ENCODE measurements at places on chromosomes 2 and 18.

DNA sequence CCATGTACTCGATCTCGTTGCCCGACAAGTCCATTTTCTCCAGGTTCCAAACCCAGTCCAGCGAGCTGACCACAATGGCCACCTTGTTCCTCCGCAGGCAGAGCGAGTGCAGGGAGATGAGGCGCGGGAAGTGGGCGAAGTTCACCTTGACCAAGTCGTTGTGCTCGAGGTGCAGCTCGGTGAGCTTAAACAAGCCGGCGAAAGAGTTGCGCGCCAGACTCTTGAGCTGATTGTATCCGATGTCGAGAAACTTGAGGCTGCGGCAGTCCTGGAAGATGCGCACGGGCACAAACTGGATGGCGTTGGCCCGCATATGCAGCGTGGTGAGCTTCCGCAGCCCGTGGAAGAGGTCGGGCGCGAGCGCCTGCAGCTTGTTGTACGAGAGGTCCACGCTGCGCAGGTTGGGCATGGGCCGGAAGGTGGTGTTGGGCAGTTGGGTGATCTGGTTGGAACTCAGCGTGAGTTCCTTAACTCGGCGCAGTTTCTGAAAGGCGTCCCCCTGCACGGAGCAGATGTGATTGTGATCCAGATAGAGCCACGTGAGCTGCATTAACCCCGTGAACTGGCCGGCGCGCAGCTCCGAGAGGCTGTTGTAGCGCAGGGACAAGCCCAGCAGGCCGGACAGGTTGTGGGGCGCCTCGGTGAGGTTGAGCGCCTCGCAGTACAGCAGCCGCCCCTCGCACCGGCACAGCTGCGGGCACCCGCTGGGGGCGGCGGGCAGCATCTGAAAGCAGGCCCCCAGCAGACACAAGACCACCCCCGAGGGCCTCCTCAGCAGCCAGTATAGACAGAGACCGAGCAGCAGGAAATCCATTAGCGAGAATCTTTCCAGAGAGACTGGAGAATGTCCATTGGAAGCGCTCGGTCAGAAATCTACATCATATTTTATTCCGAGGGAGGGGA, 1.3 kb downstream of the LRRTM1 start:
- no peak for DNase-seq

DNA sequence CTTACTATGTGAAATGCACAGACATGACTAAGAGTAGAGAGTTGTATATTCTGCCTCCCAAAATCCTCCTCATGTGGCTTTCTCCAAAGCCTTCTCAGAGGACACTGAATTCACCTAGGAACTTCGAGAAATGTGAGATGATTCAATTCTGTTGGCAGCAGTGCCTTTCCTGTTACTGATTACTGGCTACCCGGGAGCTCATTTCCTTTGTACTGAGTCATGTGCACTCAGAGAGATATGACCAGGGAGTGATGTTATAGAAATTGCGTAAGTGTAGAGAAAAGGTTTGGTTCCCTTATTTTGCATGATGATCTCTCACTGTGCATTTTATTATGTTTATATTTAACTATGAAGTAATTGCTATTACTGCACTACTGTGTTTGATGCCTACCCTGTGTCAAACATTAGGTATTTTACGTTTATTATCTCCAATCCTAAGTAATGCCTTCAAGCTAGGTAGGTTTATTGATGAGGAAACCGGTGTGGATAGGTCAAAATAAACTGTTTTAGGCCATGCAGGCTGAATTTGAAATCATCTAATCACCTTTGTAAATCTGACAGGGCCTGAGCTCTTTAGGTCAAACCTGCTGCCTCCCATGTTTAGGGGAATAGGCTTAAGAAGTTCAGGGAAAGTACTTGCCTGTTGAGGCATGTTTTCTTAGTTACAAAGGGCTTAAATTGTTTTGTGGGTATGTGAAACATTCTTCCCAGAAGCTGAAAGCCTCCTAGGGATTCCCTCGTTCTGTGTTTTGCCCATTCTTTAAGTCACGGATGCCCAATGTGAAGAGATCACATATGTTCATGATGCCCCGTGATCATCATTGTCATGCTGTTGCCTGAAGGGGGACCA, 86.8 kb downstream of the FMNL2 start:
- no peak for DNase-seq

- no peak for DNase-seq
These were observed 75.2 kb downstream of the RBMS1 start for GRCh38 chr2:160418398-160418765.

- DNase-seq: no peak
These were observed 90.6 kb downstream of the FEZ2 start for GRCh38 chr2:36507408-36507812.

DNA sequence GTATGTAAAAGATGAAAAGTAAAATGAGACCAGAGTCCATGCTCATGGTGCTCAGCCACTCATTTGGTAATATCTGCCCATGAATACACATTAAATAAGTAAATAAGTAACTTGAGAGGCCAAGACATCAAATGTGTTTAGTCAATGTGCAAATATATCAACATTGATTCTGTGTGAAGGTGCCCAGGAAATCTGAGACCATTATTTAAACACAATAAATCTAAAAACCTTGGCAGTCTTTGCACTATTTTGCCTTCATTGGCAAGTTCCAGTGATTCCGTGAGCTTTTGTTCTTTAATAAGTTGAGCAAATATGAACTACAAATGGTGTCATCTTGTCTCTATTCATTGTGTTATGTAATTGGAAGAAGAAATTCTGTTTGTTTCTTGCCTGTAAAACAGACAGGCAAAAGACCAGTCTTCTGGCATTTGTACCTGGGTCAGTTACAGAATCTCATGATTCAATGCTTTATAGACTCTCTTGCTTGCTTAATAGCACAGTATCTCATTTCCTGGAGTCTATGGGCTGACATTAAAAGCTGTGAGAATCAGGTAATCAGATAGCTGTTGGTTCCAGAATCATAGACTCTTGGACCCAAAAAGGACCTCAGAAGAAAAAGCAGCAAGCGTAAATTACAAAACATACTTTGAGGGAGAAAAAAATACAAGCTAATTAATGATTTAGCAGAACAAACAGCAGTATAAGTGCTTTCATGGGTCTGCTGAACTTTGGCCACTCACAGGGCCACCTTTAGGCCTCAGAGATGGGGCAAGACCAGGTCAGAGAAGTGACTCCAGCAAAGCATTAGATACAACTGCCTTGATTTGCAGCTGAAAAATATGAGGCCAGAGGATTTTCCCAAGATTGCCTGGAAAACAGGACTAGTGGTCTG, 20.0 kb upstream of the SERPINB3 start:
- DNase-seq: no peak

DNA sequence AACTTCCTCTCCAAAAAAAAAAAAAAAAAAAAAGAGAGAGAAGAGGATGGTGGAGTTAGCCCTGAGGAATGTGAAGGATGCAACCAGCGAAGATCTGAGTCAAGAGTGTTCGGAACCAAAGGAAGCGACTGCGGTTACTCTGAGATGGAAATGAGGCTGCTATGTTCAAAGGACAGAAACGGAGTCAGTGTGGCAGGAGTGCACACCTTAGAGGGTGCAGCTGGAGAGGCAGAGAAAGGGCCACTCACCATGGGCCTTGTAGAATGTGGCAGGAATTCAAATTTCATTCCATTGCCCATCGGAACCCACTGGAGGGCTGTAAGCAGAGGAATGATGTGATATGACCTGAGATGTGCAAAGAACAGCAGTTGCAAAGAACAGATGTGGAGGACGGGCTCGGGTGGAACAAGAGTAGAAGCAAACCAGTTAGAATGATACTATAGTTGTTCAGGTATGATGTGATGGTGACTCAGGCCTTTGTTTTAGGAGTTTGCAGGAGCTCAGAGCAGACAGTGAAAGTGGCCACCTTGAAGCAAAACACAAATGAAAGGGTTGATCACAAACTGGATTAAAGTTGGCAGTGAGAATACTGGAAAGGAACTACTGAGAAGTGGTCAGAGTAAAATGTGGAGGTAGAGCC, 22.6 kb downstream of the ITGA6 start:
- DNase-seq: no peak

- no peak for DNase-seq
These were observed 210.5 kb downstream of the BCL2 start for GRCh38 chr18:63109022-63109421.

- DNase-seq: no peak
These were observed 51.8 kb upstream of the AP1S3 start for GRCh38 chr2:223889229-223889628.

- no peak for DNase-seq
These were observed 3.1 kb upstream of the ZEB2 start for GRCh38 chr2:144522897-144523595.

DNA sequence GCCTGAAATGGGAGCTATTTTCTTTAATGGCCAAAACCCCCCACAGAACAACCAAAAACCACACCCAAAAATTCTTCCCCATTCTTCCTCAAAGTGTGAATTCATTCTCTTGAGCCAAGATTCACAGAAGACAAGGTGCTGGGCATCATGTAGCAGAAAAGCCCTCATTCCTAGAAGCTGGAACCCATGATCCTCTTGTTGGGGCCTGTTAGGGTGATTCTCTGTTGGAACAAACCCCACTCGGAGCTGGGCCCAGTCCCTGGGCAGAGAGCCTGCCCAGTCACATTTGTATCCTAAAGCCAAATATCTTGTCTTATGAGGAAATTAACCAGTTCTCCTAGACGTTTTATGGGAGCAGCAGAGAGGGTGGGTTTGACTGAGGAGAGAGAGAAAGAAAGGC, 22.8 kb upstream of the VPS4B start:
- DNase-seq: no peak

DNA sequence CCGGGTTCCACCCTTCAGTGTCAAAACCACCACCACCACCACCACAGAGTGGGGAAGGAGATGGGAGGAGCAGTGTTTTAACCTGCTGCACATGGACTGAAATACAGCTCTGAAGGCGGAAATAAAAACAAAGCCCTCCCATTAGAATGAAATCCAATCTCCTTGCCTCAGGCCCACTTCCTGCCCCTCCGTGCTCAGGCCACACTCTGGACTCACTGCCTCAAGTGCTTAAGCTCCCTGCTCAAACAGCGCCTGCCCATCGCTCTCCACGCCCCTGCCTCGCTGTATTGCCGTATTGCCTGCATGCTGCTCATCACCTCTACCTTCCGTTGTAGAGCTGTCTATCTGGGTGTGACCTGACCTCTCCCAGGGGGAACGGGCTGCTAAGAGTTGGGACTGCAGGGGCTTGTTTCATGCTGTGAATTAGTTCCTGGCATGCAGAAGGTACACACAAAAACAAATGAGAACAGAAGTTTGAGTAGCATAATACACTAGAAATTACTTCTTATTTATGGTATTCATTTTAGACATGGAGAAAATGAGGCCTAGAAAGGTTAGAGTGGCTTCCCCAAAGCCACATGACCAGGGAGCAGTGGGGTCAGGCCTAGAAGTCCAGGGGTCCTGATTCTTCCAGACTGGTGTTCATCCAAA, 31.6 kb upstream of the NEB start:
- no peak for DNase-seq

- DNase-seq: no peak
These were observed 24.9 kb downstream of the EPB41L3 start for GRCh38 chr18:5518899-5519371.

- DNase-seq: no peak
These were observed 36.4 kb upstream of the GLI2 start for GRCh38 chr2:120699292-120699691.

DNA sequence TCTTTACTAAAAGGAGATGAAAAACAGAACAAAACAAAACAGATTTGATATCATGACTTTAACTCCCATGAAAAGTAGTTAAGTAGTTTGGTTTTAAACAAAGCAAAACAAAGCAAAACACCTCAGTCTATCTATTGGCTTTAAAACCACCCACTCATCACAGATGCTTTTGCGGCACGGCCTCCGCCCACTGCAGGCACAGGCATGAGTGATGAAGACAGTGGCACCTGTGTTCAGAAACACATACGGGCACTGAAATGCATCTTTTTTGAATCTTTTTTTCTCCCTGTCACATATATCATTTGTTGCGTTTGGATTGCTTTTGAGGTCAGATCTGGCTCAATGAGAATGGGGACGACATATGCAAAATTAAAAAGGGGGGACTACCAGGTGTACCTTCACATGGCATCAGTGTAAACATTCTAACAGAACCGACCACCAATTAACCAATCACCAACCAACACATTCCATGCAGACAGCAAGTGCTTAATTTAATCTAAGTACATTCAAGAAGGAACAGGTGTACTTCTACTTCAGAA, 147.4 kb upstream of the REV1 start:
- DNase-seq: no peak

DNA sequence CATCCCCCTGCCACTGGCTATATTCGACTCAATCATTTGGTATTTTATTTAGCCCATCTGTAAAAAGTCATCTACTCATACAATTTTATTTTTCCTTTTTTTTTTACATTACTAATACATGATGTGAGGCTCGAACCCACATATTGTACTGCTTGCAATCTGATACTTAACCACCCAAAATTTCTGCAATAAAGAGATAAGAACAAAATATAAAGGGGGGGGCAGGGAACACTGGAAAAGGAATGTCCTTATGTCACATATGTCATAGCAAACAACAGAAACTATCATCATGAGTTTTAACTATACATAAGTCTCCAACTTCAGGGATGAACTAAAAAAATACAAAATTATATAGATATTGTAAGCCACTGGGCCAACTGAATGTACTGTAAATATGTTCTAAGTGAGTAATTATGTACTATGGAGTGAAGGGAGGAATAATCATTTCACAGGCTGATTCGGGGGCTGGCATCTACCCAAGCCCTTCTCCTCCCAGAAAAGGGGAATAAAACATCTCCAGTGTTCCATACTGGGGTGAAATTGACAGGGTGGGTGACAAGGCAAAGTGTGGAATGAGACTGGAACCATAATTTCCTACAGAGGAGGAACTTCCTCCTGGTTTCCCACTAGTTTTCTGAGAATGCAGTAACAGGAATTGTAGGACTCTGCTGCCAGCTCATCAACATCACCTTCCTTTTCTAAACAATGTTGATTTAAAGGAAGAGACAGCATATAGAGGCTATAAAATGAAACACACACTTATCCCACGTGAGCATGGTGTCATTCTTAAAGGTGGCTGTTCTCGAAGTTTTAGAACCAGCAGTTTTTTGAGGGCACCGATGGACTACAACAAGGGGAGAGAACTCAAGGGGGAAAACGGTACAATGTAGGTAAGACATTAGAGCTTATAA, 79.5 kb downstream of the FARSB start:
- no peak for DNase-seq

DNA sequence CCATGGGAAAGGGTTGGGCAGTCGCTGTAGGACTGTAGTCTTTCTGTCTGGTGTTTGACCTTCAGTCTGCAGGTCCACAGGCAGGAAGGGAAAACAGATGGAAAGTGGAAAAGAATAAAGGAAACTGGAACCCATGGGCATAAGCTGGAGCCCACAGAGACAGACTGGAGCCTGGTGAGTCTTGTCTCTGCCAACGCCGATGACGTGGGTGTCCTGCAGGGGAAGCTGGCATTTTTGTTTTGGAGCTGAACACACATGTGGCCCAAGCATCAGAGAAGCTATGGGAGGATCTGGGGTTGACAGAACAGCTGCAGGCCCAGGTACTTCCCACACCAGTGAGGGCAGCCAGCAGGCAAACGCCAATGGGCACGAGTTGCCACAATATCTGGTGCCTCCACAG, 28.2 kb upstream of the SOCS6 start:
- no peak for DNase-seq

- no peak for DNase-seq
These were observed 134.2 kb downstream of the RAPGEF4 start for GRCh38 chr2:172869861-172870260.

All from activated CD8-positive, alpha-beta memory T cell treated with anti-CD3 and anti-CD28 coated beads, Interleukin-2, amount 50 U/mL, for 48 hours (primary cell).